Kidney (tissue), 22 donors: ENCODE measurements at places on chromosomes 11 and 22.

- DNase-seq, result no peak
Observed at GRCh38 chr11:111327908-111328624, 29.7 kb downstream of the POU2AF3 start.

GRCh38 chr22:41241133-41241676 is 474 bp upstream of the CHADL start:
- DNase-seq, result no peak

DNA sequence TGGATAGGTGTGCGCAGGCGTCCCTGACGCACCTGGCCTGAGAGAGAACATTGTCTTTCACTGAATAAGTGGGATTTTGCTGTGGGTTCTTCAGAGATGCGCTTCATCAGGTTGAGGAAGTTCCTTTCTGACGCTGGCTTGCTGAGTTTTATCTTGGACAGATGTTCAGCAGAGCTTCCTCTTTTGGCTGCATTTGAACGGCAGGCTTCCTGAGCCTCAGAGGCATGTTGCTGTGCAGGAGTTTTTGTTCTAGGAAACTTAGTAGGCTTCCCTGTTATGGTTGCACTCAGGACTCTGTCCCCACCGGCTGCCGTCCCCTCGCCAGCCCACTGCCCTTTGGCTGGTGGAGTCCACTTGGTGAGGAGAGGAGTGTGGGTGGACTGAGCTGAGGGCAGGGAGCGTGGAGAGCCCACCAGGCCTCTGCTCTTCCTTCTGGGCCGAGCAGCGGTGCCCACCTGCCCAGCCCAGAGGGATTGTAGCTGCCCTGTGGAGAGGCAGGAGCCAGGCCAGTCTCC is 17.2 kb downstream of the FRMD8 start:
- DNase-seq, result no peak

DNA sequence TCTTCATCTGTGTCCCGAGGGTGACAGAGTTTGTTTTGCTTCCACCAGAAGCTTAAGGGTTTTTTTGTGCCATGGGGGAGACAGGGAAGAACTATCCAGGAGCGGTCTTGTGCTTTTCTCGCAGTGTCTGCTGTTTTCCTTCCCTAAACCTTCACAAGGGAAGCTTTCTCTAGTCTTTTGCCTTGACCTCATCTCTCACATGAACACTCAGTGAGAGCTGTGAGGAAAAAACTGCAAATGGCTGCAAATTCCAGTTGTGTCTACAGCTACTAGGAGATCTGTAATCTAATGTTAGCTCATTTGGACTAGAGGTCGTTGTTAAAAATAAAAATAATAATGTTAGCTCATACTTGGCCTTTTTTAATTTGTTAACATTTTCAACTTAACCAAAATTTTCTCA is 264.7 kb upstream of the SESN3 start:
- DNase-seq, result no peak

DNA sequence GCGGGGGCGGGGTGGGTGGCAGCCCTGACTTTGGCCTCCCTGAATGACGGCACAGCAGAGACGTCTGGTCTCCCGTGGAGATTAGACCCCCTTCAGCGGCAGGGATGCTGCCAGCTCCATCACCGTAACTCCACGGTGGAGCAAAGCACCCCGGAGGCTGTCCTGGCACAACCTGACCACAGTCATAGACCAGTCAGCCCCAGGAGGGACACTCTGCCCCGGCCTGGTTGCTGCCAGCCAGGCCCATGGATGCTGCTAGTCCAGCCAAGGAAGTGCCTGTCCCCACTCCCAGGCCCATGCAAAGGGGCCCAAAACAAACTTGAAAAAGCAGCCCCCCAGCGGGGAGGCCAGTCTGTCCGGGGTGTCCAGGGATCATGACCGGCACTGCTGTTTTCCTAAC is 11.5 kb upstream of the ANO1 start:
- DNase-seq, result no peak

GRCh38 chr11:11512929-11513328 is 108.9 kb downstream of the GALNT18 start:
- no peak for DNase-seq

GRCh38 chr11:2734181-2735052 is 34.6 kb upstream of the KCNQ1OT1 start:
- DNase-seq, result no peak

DNA sequence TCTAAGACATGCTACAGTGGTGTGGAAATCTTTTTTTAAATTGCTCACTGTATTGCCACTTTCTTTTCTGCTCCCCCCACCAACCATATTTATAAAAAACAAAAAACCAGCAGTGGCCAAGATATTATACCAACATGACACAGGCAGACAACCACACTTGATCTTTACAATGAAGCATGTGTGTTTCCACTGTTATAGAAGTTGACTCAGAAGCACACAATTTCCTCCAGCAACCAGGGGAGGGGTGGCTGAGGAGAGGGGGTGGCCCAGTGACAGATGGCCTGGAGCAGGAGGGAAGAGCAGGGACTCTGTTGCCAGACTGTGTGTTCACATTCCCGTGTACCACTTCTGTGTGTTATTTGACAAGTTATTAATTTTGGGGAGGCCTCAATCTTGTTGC is 14.8 kb downstream of the CD59 start:
- DNase-seq, result no peak

DNA sequence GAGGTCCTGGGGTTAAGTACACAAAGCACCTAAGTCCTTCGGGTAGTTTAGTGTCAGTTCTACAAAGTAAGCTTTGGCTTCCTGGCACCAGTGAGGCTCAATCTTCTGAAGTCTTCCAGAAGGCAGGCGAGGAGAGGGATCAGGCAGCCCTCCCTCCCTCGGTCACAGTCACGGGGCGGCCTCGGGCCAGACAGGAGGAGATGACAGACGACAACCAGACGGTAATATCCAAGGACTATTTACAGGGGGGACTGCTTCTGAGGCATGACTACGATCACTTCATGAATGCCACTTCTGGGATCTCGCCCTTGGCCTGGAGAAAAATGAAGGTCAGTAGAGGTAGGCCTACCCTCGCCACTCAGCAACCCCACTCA is 383 bp upstream of the TMEM223 start:
- peak; percentile 66 for DNase-seq

- no peak for DNase-seq
Observed at GRCh38 chr11:5238486-5238885, 4.2 kb upstream of the HBD start.

DNA sequence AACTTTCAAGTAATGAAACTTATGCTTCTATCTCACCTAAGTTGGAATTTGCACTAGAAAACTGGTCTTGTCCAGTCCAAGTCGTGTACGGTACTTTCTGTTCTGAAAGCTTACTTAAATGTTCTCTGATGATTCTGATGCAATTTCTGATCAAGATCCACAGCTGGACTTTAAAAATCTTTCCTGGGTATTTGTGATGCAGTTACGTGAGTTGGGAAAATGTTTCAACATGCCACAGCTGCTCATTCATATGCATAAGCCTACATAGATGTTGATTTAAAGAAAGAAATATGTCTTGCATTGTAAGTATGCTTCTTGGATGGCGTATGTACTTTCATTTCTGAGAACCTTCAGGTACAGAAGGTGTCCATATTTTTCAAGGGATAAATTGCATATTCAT is 493.7 kb upstream of the CCDC90B start:
- DNase-seq, result no peak

- DNase-seq, result no peak
Observed at GRCh38 chr11:73147771-73148681, 5.9 kb upstream of the FCHSD2 start.

DNA sequence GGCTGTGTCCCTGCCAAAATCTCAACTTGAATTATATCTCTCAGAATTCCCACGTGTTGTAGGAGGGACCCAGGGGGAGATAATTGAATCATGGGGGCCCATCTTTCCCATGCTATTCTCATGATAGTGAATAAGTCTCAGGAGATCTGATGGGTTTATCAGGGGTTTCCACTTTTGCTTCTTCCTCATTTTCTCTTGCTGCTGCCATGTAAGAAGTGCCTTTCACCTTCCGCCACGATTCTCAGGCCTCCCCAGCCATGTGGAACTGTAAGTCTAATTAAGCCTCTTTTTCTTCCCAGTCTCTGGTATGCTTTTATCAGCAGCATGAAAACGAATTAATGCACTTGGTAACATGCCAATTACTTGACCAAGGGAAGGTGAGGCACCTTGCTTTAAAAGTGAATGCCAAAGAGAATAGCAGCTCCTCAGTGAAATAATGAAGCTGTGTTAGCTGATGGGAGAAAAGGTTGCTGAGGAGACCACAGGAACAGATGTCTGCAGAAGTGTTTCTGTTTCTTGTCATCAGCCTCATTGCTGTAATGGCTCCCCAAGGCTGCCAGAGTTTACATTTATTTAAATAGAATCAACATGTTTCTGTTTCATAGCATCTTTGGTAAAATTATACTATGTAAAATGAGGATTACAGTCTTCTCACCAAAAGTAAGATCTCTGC is 89.0 kb upstream of the CD44 start:
- no peak for DNase-seq

GRCh38 chr11:100397401-100397800 is 289.7 kb upstream of the ARHGAP42 start:
- no peak for DNase-seq

GRCh38 chr11:94742665-94743064 is 25.5 kb upstream of the AMOTL1 start:
- no peak for DNase-seq

DNA sequence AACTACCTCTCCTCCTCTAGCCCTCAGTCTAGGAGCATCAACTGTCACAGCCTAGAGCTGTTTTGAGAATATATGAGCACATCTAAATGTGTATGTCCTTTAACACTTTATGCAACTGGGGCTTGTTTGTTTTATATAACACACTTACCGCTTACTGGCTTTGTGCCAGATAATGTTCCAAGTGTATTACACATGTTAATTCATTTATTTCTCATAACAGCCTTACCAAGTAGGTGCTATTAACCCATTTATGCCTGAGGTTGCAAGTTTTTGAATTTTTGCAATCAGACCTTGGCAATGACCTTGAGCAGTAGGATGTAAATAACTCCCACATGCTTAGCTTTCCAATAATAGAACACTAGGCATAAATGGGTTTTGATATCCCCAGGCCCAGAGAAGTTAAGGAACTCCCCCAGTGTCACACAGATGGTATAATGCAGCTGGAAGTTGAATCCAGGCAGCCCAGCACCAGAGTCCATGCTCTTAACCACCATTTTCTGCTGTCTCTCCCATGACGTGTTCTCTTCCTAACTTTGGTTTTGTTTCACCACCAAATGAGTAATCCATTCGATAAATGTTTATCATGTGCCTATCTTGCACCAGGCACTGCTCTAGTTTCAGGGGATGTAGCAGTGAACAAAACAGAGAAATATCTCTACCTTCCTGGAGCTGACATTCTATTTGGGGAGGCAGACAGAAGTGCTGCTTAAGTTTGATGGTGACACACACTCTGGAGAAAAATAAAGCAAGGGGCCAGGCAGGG is 23.1 kb downstream of the PRDM11 start:
- no peak for DNase-seq

GRCh38 chr11:110113505-110113904 is 20.3 kb downstream of the ZC3H12C start:
- no peak for DNase-seq

DNA sequence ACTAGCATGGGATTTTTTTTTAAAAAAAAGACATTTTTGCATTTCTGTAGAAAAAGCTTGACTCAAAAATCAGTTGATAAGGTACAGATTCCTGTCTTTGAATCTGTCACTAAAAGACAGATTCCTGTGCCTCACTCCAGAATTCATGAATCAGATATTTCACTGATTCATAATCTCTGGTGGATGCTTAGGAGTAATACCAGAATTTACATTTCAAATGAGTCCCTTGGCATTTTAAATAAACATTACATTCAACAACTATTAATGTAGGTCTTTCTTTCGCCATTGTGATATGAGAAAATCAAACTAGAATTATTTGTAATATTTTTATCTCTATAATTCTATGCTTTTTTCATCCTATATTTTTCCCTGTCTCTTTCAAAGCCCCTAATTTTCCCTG is 128.3 kb downstream of the APIP start:
- no peak for DNase-seq

DNA sequence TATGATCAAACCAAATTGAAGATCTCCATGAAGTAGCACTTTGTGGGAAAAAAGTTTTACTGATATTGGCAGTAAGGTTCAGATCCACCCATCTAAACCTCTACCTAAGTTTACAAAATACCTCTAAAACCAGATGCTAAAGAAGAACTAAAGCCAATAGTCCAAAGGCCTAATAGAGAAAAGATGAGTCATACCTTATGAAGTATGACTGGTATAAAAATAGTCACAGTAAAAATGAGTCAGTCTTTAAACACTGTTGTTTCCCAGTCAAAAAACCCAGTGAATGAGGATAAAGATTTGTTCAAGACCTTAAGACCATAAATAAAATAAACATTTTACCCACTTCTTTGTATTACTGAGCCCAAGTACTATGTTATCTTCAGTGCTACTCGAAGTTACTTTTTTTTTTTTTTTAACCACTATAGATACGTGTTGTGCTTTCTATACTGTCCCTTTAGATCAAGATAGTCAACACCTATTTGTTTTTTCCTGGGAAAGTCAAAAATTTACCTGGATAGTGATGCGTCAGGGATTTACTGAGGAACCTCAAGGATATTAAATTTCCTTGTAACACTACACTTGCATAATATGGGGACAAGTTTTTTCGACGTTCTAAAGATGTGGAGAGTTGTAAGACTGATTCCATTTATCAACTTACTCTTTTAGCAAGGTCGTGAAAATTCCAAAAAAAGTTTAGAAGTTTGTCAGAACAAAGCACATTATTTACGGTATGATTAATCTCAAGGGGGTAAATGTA is 87.3 kb downstream of the CCDC73 start:
- no peak for DNase-seq

- DNase-seq, result no peak
Observed at GRCh38 chr22:41508770-41509170, 35.5 kb downstream of the POLR3H start.

- no peak for DNase-seq
Observed at GRCh38 chr22:43257549-43257948, 70.6 kb upstream of the TTLL12 start.

GRCh38 chr11:10930972-10931760 is 73.3 kb upstream of the ZBED5 start:
- peak; percentile 92 for DNase-seq

DNA sequence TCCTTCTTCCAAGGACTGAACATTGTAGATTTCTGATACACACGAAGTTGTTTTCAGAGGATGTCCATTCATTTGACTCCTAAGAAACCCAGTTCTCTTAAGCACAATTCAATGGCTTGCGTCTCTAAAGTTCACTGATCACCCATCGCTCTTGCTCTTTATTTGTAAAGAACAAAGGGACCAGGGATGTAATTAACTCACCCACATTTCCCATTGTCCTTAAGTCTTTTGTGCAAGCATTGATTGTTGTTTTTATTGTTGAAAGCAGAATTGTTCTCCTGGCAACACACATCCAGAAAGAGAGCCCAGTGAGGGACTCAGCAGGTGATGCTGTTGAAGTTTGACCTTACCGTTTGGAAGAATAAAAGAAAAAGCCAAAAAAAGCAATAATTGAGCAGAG is 59.2 kb downstream of the SPON1 start:
- no peak for DNase-seq

GRCh38 chr11:127390465-127390864 is 389.9 kb upstream of the KIRREL3 start:
- DNase-seq, result no peak
